Stimulated activated CD4-positive, alpha-beta T cell treated with anti-CD3 and anti-CD28 coated beads, Interleukin-1b, Interleukin-23, amount 100 ng/mL, for 48 hours (primary cell): ENCODE measurements at places on chromosomes 7 and 10.

GRCh38 chr10:62264702-62265436 lies 3.8 kb downstream of the RTKN2 start:
- DNase-seq = no peak

DNA sequence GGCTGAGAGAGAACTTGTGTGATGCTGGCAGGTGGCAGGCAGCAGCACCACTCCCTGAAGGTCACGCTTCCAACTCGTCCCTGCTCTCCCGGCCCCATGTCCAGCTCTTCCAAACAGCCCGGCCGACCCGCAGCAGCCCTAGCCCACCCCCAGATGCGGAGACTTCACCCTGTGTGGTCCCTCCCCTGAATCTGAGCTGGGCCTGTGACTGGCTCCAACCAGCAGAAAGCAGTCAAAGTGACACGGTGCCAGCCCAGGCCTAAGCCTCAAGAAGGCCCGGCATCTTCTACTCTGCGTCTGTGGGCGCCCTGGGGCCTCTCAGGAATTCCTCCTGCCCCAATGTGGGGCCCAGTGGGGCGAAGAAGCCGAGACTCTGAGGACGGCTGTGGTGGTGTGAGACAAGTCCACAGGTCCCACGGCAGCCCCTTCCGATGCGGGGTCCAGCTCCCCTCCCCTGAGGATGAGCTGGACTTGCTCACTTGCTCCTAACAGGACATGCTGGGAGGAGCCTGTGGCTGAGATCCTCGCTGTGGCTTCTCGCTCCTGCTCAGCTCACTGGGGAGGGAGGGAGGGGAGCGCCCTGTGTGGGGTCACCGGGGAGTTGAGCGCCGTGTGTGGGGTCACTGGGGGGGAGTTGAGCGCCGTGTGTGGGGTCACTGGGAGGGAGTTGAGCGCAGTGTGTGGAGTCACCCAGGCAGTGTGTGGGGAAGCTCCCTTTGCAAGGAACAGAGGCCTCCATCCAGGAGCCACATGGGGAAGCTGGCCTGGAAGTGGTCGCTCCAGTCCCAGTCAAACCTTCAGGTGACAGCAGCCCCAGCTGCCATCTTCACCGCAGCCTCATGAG lies 9.5 kb downstream of the STK32C start:
- no peak for DNase-seq

GRCh38 chr10:82144153-82144552 lies 269.2 kb downstream of the NRG3 start:
- DNase-seq = no peak

DNA sequence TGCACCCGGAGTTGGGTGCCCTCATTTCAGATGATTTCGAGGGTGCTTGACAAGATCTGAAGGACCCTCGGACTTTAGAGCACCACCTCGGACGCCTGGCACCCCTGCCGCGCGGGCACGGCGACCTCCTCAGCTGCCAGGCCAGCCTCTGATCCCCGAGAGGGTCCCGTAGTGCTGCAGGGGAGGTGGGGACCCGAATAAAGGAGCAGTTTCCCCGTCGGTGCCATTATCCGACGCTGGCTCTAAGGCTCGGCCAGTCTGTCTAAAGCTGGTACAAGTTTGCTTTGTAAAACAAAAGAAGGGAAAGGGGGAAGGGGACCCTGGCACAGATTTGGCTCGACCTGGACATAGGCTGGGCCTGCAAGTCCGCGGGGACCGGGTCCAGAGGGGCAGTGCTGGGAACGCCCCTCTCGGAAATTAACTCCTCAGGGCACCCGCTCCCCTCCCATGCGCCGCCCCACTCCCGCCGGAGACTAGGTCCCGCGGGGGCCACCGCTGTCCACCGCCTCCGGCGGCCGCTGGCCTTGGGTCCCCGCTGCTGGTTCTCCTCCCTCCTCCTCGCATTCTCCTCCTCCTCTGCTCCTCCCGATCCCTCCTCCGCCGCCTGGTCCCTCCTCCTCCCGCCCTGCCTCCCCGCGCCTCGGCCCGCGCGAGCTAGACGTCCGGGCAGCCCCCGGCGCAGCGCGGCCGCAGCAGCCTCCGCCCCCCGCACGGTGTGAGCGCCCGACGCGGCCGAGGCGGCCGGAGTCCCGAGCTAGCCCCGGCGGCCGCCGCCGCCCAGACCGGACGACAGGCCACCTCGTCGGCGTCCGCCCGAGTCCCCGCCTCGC lies at the start of gene EGFR:
EGFR (plus strand) TSS at position 657 of the 830 bp plus-strand sequence. CDS start 261 bp downstream, outside the sequence.
- DNase-seq = no peak
